ENCODE measurements at places on chromosomes 13 and 19.

DNA sequence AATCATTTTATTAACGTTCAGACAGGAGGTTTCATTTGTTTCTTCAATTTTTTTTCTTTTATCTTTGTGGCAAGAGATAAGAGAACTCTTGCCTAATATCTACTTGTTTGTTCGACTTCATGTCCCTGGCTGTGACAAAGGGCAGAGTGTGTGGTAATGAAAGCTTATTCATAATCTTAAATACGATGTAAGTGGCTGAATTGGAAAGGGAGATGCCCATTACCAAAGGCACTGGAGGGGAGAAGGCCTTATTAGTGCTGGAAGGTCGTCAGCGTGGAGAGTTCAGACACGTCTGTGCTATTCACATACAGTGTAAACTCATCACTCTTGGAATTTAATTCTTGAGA is 54.0 kb downstream of the RFC3 start:
- DNase-seq, result no peak

DNA sequence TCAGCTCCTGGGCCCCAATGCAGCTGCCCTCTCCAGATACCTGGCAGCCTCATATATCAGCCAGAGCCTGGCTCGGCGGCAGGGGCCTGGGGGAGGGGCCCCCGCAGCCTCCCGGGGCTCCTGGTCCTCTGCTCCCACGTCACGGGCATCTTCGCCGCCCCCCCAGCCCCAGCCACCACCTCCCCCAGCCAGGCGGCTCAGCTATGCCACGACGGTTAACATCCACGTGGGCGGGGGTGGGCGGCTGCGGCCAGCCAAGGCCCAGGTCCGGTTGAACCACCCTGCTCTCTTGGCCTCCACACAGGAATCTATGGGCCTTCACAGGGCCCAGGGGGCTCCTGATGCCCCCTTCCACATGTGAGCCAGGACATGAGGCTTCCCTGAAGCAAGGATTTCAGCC is 10.8 kb downstream of the RPS16 start:
- DNase-seq, result no peak

GRCh38 chr13:86082121-86082520 is 282.9 kb upstream of the SLITRK6 start:
- DNase-seq, result no peak

- DNase-seq, result no peak
These were observed 85.4 kb downstream of the KLF12 start for GRCh38 chr13:74048756-74049155.

Measured in stimulated activated CD4-positive, alpha-beta T cell treated with anti-CD3 and anti-CD28 coated beads, Interleukin-4, amount 100 ng/mL, for 24 hours (primary cell).